ENCODE measurements at places on chromosomes 3 and 15.

DNA sequence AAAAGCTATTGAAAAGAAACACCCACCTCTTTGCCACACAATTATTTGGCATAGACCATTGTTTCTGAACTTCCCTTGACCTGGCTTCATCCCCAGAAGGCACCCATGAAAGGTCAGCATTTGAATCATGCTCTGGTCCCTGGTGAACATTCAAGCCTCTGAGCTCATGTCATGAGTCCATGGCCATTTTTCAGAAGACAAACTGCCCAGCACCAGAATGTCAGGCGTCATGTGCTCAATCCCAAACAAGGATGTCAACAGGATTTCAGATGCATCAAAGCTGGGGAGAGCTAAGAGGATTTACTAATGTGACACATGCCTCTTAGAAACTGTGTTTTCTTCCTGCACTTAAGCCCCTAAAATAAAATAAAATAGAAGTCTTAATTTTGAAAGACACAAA is 41.3 kb downstream of the TMED3 start:
- DNase-seq, result no peak

- DNase-seq, result no peak
Observed at GRCh38 chr15:80414546-80415357, 10.6 kb downstream of the ARNT2 start.

DNA sequence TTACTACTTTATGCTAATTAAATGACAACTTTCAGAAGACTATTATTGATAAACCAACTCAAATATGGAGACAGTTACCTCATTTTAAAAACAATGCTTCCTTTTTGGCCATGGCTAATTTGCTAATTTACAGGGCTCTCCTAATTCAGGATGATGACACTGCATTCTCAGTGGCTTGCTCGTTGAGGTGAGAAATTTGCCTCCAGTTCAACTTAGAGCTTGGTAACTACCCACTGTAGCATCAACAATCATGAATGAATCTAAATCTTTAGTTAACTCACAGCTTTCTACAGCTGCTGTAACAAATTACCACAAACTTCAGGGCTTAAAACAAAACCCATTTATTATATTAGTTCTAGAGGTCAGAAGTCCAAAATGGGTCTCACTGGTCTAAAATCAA is 14.0 kb downstream of the PBRM1 start:
- DNase-seq, result no peak

GRCh38 chr15:31212326-31213080 is 111.0 kb upstream of the TRPM1 start:
- DNase-seq, result peak; percentile 43

DNA sequence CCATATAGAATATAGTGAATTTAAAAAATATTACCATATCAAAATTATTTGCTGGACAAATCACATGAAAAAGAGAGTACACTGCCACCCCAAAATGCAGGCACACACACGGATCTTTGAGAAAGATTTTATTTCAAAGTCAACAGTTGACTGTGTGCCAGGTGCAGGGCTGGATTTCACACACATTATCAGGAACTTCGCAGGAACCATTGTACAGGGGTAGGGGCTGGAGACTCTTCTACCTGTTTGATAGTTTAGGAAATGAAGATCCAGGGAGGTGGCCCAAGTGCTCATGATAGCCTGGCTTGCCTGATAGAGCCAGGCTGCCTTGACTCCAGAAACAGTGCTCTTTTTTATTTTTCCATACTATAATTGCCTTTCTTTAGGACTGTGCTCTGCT is 54.2 kb downstream of the IL1RAP start:
- DNase-seq, result no peak

DNA sequence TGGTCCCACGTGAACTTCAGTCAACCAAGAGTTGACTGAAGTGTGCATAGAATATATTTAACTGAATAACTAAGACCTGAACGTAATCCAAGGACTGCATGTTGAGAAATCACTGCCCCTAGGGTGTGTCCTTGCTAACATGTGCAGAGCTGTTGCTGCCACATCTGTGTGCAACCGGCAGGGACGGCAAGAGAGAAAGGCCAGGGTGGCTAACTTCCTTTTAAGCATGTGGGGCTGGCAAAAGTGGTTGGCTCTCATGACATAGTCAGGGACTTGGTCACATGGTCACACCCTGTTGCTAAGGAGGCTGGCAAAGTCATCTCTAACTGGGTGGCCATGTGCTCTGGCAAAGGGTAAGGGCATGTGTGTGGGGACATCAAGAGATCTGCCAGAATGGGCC is 52.4 kb downstream of the GASK1A start:
- peak; percentile 45 for DNase-seq

DNA sequence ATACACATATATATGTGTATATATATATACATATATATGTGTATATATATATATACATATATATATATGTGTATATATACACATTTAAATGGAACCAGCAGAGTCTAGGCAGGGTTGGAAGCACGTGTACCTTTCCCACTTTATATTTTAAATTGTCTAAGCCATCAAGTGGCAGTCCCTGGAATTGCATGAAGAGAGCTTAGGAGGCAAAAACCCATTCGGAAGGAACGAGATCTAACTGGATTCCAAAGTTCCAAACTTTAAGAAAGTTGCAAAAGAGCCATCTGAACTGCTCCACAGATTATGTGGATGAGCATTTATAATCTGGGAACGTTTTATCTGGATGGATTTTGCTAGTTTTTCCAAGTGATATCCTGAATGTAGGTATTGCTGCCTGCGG is 186.5 kb downstream of the FOXP1 start:
- DNase-seq, result no peak

- no peak for DNase-seq
Observed at GRCh38 chr3:133575086-133575485, 1.6 kb downstream of the CDV3 start.

GRCh38 chr15:94576889-94577533 is 345.6 kb downstream of the MCTP2 start:
- DNase-seq, result no peak

GRCh38 chr15:56640549-56640948 is 92.8 kb downstream of the ZNF280D start:
- DNase-seq, result no peak

DNA sequence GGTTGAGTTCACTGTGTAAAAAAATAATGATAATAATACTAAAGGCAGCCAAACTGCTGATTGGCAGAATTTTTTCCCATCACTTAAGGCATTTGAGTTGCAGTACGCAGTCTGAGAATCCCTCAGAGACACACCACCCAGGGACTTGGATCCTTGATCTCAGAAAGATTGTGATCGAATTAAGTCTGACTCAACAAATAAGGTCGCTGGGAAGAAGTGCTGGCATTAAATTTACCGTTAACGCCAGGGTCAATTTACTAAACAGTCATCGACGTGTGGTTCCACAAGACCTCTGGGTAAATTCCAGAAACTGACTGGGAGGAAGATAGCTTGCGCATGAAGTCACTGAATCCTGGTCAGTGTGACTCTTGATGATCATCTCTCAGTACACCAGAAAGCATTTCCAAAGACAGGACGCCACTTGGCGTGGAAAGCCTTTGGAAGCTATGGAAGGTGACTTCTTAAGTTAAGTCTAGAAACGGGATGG is 48.3 kb upstream of the CGNL1 start:
- no peak for DNase-seq

- DNase-seq, result no peak
Observed at GRCh38 chr3:149475451-149476060, 1.1 kb downstream of the TM4SF4 start.

DNA sequence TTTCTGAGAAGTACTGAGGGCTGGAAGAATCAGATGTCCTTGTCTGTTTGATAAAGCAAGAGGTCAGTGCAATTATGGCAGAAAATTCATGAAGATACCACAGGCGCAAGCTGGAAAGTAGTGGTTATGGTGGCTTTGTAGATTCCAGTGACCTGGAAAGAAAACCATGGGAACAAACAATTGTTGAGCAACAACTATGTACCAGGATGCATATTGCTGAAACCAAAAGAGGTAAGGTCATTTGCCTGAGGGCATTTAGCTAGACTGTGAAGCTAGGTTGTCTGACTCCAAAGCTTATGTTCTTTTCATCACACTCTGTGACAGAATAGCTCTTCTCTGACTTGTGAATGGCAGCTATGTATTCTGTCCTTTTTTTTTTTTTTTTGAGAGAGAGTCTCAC is 74.0 kb downstream of the B3GALNT1 start:
- no peak for DNase-seq

DNA sequence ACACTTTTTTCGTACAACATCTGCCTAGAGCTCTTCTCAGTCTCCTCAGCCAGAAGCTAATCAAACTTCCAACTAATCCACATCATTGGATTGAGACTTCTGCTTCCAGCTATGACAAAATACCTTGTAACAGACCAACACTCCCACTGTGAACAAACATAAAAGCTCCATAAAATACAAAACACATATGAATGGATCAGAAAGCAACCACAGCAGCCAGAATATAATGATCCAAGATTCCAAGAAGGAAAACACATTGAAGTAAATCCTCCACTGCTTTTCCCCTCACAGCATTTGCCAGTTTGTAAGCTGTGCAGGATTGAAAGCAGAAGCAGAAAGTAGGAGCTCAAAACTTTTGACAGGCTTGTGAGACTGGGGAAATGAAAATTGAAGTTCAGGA is 863.2 kb downstream of the TUSC7 start:
- no peak for DNase-seq

DNA sequence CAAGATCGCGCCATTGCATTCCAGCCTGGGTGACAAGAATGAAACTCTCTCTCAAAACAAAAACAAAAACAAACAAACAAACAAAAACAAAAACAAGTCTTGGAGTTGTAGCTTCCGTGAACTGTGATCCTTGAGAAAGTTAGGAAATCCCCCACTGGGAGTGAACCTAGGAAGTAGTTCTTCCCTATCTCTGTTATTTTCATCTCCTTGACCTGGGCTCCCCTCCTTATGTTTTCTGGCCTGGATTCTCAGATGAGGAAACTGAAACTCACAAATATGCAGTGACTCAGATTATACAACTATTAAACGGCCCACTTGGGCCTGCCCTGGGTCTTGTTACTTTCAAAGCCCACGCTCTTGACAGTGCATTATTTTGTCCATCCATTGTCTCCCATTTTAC is 29.7 kb downstream of the SAXO2 start:
- no peak for DNase-seq

GRCh38 chr3:9020426-9020825 is 57.2 kb upstream of the RAD18 start:
- no peak for DNase-seq
